Stimulated activated CD4-positive, alpha-beta T cell treated with anti-CD3 and anti-CD28 coated beads, Interleukin-1b, Interleukin-23, amount 100 ng/mL, for 24 hours (primary cell): ENCODE measurements at places on chromosomes 12 and 14.
A peak's percentile ranks its signal among the peaks of the same experiment; 100 is the strongest.

DNA sequence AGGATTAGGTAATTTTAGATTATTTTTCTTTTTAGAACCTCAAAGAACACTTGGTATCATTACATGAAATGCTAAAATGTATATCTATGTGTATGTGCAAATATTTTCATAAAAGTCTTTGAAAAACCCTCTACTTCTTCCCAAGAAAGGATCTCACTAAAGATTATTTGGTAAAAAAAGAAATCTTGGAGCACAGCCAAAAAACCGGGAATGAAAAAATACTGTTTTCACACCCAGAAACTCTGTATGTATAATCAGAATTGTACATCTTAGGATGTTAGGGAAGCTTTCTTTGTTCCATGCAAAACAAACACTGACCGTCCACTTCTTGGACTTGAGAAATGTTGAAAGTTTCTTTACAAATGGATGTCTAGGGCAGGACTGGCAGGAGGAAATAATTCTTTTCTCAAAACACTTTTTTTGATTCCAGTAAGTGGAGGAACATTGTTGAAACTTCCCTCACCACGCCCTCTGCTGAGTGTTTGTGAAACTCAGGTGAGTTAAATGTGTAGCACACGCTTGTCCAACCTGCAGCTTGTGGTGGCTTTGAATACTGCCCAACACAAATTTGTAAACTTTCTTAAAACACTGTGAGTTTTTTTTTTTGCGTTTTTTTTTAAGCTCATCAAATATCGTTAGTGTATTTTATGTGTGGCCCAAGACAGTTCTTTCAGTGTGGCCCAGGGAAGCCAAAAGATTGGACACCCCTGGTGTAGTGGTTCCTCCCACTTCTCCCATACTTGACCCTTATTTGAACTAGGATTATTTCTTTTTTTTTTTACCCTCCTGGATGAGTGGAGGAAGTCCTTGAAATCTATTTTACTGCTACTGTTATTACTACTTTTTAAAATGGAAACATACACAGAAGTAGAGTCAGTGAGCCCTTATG lies 26.6 kb downstream of the FBXO34 start:
- no peak for DNase-seq

DNA sequence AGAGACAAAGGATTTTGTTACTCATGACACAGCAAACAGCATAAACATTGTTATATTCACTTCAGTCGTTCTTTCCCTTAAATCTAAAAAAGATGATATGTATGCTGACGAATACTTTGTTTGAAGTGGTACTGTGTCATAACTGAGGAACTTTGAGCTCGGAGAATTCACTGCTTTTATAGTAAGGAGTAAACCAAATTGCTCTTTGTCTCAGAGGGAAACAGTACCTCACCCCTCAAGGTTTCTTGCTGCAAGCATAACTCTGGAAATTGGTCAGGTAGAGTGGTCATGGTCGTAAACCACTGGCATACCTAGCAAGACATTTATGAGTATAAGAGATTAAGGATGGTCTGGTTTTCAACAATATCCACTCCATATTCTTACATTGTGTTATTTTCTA lies 160.2 kb upstream of the OR4E1 start:
- no peak for DNase-seq

DNA sequence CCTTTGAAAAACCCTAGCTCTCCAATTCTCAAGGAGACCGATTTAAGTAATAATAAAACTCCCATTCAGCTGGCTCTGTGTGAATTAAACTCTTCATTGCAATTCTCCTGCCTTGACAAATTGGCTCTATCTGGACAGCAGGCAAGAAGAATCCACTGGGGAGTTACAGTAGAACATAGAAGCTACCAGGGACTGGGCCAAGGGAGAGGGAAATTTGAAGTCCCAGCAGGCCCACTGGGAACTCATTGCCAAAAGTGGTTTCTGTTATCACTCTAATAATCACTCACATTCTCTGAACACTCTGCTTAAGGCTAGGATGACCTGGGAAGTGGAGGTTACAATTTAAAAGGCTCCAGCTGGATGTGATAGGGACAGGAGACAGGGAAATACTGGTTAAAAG lies 384.5 kb upstream of the CCDC196 start:
- DNase-seq, result no peak

DNA sequence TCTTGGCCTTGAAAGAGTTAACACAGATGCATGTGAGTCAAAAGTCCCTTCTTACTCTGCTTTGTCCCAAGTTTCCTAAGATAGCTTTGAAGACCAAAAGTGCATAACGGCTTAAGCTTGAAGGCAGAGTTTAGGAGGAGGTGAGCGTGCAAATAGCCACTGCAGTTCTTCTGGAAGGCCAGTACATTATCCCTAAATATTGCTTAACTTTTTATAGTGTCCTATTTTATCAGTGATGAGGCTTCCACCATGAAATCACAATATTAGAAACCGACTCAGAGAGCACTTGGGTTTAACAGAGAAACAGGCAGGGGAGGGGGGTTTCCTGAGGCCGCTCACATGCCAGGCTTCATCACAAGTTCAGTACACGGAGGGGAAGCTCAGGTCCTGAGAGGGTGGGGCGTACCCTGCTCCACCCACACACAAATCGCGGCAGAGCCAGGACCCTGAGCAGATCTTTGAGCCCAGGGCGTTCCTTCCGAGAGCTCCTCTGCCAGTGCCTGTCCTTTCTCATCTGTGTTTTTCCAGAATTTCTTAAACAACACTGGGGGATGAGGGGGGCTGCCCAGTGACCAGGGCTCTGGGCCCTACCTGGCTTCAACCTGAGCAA lies 26.8 kb upstream of the BDKRB2 start:
- no peak for DNase-seq

- DNase-seq, result peak; percentile 16
Observed at GRCh38 chr12:7460375-7461259, 16.7 kb upstream of the CD163L1 start.

- no peak for DNase-seq
Observed at GRCh38 chr14:34718750-34719304, 4.4 kb upstream of the CFL2 start.

DNA sequence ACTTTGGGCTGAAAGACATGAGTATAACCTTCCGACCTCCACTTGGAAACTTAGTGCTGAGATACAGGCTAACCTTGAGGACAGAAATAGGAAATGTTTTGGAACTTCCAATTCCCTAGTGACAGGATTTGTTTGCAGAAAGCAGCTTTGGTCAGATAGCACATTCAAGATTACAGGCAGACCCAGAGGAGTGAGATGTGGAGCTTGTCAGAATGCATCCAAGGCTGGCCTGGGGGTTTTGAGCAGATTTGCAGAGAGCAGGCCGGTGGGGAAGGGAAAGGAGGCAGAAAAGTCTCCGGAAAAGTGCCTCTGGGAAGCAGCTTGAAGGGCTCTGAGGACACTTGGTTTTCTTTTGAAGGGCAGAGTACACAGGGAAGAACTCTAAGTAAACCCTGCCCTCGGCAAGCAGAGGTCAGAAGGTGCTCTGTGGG lies 180.3 kb downstream of the ETV6 start:
- no peak for DNase-seq

- DNase-seq, result no peak
Observed at GRCh38 chr12:12779529-12779928, 5.9 kb upstream of the APOLD1 start.

GRCh38 chr12:116508145-116509121 lies 50.7 kb upstream of the MAP1LC3B2 start:
- no peak for DNase-seq

DNA sequence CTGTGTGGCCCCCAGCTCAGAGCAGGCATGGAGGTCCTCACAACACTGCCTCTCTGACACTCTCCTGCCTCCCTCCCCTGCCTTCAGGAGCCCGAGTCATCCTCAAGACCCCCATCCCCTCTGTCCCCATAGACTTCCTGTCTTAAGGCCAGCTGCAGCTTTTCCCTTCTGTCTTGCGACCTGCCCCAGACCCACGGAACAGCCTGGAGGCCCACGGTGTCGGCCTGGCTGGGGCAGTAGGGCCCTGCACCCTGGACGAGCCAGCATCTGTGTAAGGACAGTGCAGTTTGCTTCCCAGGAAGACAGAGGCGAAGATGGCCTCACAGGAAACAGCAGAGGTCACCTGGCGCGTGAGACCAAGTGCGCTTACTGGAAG lies 9.7 kb downstream of the TEDC1 start:
- DNase-seq, result no peak

GRCh38 chr12:14283489-14284144 lies 81.9 kb upstream of the ATF7IP start:
- no peak for DNase-seq

DNA sequence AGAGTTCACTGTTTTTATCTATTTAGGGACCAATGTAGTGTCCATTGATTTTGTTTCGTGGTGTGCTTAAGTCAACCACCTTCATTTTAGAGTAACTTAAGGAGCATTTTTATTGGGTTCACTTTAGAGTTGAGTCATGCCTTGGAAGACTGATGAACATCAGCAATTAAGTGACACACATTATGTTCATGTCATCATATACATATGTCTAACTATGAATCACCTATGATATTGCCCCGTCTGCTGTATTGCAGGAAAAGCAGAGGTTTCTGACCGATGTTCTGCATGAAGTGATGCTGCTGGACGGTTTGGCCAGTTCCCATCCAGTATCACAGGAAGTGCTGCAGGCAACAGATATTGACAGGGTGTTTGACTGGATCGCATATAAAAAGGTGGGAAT lies 227.1 kb downstream of the TRHDE start:
- DNase-seq, result no peak

DNA sequence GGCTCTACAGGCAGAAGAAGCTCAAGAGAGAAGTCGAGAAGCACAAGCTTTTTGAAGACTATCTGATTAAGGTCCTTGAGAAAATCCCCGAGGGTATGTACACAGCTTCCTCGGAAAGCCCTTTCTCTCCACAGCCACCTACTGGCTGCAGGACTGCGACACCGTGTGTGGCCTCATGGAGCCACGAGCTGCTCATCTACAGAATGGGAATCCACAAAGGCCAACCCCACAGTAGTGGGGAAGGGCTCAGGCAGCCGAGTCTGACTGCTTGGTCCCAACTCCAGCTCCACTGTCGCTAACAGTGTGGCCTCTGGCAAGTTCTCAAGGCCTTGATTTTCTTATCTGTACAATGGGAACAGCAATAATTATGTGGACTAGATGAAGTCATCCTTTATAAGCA lies 2.5 kb downstream of the CCDC197 start:
- no peak for DNase-seq

GRCh38 chr14:22849212-22849819 lies 12.9 kb downstream of the MMP14 start:
- DNase-seq, result no peak

GRCh38 chr12:40717576-40717975 lies 25.3 kb downstream of the CNTN1 start:
- no peak for DNase-seq

GRCh38 chr12:107131832-107132616 lies 38.7 kb upstream of the CRY1 start:
- DNase-seq, result no peak

DNA sequence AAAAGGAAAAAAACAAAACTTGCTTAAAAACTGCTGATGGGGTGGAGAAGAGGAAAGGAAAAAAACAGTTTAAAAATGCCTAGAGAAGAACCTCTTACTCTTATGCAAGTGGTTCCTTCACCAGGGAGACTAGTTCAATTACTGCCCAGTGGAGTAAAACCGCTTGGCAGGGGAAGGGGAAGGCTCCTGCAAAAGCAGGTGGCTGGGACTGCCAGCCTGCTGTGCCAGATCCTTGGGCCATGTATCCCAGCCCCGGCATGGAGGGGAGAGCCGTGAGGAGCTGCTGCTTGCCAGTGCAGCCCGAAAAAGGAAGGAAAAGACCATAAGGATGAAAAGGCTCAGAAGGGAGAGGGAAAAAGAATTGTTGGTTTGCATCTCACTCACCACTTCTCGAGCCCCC lies 123.0 kb downstream of the FSCB start:
- DNase-seq, result no peak

DNA sequence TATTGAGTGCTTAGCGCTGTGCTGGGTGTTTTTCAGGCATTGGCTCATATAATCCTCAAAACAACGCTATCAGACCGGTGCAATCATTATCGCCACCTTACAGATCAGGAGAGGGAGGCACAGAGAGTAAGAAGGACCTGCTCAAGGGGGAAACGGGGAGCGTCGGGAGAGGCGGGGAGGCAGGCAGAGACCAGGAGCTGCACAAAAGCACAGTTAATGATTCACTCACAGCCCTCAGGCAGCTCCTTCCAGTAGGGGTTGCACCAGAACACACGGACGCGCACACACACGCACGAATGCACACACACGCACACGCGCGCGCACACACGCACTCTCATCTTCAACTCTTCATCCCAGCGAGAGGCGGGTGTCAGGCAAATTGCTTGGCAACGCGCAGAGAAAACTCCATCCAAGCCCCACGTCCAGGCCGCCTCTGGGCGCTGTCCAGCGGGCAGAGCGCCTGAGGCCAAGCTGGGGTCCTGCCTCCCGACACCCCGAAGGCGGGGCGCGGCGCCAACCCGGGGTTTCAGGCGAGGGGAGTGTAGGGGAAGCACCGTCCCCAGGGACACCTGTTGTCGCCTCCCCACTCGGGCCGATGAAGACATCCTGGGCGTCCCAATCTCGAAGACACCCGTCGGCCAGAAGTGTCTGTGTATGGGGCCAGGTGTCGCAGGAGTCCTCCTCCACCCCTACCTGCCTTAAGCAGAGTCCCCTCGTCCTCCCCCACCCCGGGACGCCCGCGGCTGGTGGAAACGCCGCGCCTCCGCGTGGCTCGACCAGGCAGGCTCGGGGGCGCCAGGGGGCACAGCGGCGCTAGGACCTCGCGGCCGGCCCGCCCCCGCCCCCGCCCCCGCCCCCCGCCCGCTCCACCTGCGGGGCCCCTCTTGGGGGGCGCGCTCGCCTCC lies 35.5 kb upstream of the STON2 start:
- no peak for DNase-seq

- DNase-seq, result no peak
Observed at GRCh38 chr12:104462931-104463339, 6.2 kb downstream of the CHST11 start.

GRCh38 chr12:11987901-11988300 lies 82.8 kb upstream of the BCL2L14 start:
- DNase-seq, result no peak

DNA sequence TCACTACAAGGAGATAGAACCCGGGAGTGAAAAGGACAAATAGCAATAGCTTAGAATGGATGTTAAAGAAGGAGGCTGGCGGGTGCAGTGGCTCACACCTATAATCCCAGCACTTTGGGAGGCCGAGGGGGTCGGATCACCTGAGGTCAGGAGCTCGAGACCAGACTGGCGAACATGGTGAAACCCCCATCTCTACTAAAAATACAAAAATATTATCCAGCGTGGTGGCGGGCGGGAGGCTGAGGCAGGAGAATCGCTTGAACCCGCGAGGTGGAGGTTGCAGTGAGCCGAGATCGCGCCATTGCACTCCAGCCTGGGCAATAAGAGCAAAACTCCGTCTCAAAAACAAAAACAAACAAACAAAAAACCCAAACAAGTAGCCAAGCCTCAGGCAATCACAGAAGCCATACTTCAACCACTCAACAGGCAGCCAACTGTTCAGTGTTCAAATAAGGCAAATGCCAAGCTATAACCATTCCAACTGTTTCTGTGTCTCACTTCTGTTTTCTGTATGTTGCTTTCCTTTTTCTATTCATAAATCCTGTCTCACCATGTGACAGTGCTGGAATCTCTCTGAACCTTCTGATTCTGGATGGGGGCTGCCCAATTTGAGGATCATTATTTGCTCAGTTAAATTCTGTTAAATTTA lies 3.9 kb upstream of the SPTLC2 start:
- no peak for DNase-seq
